ENCODE measurements at places on chromosomes 2 and 18.

- no peak for DNase-seq
Observed at GRCh38 chr2:9842487-9843228, 616 bp upstream of the TAF1B start.

GRCh38 chr18:49052891-49053644 is 102.3 kb upstream of the SMAD7 start:
- peak; percentile 9 for DNase-seq

DNA sequence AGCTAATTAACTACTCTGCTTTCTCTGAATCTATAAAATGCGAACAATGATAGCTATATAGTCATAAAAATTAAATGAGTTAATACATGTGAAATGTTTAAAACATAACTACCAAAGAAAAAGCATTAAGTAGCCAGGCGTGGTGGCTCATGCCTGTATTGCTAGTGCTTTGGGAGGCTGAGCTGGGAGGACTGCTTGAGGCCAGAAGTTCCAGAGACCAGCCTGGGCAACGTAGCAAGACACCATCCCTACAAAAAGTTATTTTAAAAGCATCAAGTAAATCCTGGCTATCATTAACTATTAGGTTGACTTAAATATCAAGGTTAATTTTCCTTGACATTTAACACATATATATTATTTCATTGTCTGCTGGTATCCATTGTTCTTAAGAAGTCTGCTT is 152.4 kb downstream of the NBAS start:
- DNase-seq = no peak

DNA sequence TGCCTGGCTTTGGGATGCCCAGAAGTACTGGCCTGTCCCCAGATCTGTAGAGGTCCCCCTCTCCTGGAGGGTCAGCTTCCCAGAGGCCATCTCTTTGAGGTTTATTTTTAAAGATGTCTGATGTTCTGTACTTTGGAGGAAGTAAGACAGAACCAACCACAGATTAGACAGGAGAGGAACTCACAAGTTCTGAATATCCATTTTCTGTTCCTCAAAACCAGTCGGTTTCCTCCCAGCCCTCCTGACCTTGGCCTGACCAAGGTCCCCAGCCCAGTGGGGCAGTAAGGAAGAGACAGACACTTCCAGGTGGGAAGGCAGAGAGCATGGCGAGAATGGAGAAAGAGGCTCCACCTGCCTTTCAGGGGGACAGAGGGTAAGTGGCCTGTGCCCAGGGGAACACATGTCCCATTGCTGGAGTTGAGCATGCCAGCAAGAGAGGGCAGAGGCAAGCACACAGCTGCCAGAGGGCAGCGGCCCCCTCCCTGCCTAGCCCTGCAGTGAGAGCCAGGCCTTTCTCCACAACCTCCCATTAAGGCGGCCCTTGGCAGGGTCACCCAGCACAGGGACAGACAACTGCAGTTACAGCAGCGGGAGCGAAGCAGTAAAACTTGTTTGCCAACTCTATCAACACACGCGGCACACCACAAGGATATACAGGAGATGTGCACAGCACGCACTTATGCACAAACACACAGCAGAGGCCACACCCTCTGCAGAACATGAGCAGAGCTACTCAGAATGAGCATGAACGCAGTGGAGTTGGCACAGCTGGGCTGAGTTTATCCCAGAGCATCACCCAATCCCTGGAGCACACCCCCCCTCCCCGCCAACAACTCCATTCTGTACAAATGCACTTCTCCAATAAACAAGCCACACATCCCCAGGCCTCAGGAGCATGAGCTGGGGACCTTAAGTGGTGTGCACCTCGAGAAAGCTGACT is 18.5 kb upstream of the SEMA4C start:
- DNase-seq = no peak

GRCh38 chr2:75788154-75788553 is 77.4 kb upstream of the GCFC2 start:
- DNase-seq = no peak

DNA sequence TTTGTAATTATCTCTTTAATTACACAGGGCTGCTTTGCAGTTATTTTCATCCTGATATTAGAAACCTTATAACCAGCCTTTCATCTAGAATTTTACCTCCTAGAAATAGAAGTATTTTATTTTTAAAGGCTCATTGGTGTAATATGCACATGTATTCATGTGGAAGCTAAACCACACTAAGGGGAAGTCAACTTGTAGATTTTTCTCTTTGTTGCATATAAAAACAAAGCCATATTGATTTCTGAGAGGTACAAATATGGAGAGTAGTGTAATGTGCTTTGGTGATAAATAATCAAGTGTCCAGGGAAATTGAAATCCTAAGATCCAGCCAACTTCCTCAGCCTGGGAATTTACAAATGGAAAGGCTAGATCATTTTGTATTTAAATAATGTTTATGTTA is 301.2 kb downstream of the LRATD1 start:
- DNase-seq = no peak

DNA sequence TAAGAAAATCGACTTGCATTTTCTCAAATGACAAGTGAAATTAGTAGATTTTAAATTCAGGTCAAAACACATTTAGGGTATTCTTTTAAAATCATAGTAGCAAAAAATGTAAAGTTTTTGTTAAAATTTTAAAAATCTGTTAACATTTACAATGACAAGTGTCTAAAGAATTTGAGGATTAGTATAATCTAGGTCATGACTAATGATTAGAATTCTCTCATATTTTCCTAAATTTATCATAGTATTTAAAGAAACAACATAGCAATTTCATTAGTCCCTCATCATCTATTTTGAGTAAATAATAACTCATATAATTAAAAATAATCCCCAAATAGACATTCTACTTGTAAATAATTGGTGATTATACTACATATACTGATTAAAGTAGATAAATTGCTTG is 23.6 kb downstream of the THUMPD2 start:
- DNase-seq = no peak

GRCh38 chr2:120715941-120716340 is 19.7 kb upstream of the GLI2 start:
- no peak for DNase-seq

GRCh38 chr18:70235478-70235877 is 30.0 kb upstream of the RTTN start:
- no peak for DNase-seq

DNA sequence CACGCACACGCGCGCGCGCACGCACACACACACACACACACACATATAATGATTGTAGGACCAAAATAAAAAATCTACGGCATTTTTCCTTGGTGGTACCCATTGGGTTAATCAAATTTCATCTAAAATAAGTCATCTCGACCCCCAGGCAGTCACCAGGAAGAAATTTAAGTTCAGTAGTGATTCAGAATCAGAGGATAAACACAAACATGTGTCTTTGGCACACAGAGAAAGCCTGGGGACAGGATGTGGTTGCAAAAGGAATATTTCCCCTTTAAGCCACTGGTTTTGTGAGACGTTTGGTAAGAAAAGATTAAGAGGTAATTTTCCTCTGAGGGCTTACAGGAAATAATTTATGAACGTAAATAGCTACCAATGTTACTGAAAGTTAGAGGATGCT is 171.6 kb upstream of the PIEZO2 start:
- no peak for DNase-seq

DNA sequence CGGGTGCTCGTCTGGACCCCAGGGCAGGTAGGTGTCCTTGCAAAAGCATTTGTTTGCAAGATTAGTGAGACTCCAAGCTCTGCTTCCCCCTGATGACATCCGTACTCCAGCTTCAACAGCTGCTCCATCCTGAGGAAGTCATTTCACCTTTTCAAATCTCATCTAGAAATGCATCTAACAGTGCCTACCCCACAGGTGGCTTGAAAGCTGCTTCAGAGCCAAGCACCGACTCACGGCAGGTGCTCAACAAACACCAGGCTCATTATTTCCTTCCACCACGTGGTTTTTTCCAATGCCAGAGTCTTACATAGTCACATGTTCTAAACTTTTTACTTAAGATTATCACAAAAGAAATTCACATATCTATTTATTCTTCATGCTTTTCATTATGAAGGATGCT is 31.9 kb downstream of the CNGA3 start:
- DNase-seq = no peak

- DNase-seq = no peak
Observed at GRCh38 chr2:224518806-224519580, 66.2 kb downstream of the CUL3 start.

GRCh38 chr2:86512034-86512433 is 51.2 kb downstream of the CHMP3 start:
- no peak for DNase-seq

GRCh38 chr2:138028538-138028937 is 64.3 kb downstream of the HNMT start:
- DNase-seq = no peak

DNA sequence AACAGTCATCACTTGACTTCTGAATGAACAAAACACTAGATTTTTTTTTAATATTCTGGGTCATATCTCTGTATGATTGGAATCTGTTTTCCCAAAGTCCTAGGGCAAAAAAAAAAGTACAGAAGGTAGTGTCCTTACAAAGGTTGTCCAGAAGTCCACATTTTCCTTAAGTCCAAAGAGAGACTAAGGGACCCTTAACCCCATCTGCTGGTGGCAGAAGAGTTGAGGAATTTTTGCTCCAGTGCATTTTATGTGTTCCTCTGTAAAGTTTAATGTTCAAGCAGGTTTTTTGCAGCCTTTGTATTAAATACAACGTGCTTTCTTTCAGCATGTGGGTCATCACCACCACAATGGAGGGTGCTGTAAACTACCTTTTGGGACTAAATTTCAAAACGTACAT is 215.9 kb downstream of the SP3 start:
- DNase-seq = no peak

DNA sequence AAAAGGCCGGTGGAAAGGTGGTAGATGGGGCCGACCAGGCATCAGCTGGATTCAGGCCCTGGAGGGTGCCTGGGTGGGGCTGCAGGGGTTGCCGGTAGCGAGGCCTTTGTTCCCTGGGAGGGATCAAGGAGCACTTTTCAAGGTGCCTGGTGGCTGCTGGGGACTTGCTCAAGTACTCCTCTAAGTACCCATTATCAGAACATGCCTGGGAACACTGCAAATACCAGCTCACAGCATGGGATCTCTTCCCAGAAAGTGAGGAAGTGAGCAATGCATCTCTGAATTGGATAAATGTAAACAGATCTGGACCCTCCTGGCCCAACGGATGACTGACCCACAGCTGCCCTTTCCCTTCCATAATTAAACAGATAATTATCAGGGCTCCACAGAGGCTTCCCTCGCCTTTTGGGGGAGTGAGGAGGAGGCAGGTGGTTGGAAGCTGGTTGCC is 210.5 kb downstream of the SH3RF3 start:
- no peak for DNase-seq

GRCh38 chr2:230335864-230336506 is 9.0 kb downstream of the SP140L start:
- no peak for DNase-seq

GRCh38 chr18:63979409-63979920 is 9.6 kb downstream of the SERPINB8 start:
- peak; percentile 20 for DNase-seq

DNA sequence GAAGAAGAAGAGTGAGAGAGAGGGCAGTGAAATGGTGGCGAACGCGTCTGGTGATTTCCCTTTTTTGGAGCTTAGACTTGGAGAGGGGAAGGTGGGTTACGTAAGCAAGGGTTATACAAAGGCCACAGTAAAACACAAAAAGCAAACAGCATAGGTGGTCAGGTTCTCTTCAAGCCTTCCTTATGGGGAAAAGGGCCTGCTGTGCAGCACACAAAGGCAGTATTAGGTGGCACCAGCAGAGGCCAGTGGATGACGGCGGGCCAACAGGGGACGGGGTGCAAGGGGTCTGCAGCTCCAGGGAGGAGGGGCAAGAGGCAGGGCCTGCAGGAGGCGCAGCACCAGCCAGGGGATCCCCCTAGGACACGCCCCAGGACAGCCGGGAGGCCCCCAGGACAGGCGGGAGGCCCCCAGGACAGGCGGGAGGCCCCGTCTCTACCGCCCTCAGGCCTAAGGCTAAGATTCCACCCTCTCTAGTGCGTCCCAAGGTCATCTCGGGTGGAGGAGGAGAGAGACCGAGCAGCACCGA is 32.6 kb upstream of the NPC1 start:
- DNase-seq = no peak

DNA sequence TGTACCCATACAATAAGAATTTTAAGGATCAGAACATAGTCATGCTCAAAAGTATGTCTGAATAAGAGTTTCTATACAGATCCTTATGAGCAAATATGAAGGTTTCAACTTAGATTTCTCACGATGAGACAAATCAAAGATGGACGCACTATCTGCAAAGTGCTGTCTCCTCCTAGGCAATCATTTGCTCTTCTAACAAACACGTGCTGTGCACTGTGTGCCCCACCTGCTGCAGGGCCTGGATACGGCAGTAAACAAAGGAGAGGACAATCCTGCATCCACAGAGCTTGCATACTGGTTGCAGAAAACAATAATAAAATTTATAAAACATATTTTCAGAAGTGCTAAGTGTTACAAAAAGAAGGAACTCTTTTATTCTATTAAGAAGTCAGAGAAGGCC is 39.9 kb upstream of the KIDINS220 start:
- no peak for DNase-seq

GRCh38 chr18:66560094-66560493 is 43.8 kb downstream of the CDH19 start:
- no peak for DNase-seq

DNA sequence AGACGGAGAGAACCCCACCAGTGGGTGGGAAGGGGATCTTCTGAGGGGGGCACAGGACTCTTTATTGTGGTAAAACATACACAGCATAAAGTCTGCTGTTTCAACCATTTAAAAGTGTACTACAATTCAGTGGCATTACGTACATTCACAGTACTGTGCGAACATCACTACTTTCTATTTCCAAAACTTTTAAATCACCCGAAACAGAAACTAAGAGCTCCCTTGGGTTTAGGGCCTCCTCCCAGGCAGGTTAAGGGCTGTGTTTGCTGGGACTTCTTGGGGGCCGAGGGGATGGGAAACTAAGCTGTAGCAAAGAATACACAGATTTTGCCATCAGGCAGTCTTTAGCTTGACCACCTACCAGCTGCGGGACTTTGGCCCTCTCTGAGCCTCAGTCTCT is 242.0 kb downstream of the HAUS1 start:
- no peak for DNase-seq

- DNase-seq = no peak
Observed at GRCh38 chr18:37612524-37613252, 47.1 kb upstream of the CELF4 start.

- no peak for DNase-seq
Observed at GRCh38 chr2:240157147-240157470, 16.7 kb upstream of the OTOS start.

GRCh38 chr2:112832841-112833638 is 3.5 kb downstream of the IL1B start:
- no peak for DNase-seq

- DNase-seq = no peak
Observed at GRCh38 chr2:198059800-198060199, 255.4 kb downstream of the PLCL1 start.

GRCh38 chr2:45605116-45605515 is 6.0 kb downstream of the SRBD1 start:
- DNase-seq = no peak

- DNase-seq = no peak
Observed at GRCh38 chr2:2572393-2573204, 241.5 kb upstream of the MYT1L start.

Measured in naive thymus-derived CD4-positive, alpha-beta T cell (primary cell).